ENCODE measurements at places on chromosomes 4 and X. TPM values are rescaled to one million over a fixed set of nuclear protein-coding genes. Genes with fewer than 3 reads are reported as not detected.

AFM gene
- total RNA-seq: not detected

CCDC110 gene
- not detected for total RNA-seq

NAA15 gene
- 6.4 TPM for total RNA-seq

L1CAM gene
- 25.8 TPM for total RNA-seq

APOO gene
- total RNA-seq: not detected

LRBA gene
- 15.2 TPM for total RNA-seq

H2BW2 gene
- not detected for total RNA-seq

ANXA10 gene
- total RNA-seq: not detected

MAGEE2 gene
- total RNA-seq: not detected

TSPAN7 gene
- total RNA-seq: 122 TPM

MAP9 gene
- total RNA-seq: 5.2 TPM

PDLIM3 gene
- 445 TPM for total RNA-seq

- DNase-seq: no peak
Measured at GRCh38 chr4:52869656-52870055, 7.5 kb downstream of the RASL11B start.

DNA sequence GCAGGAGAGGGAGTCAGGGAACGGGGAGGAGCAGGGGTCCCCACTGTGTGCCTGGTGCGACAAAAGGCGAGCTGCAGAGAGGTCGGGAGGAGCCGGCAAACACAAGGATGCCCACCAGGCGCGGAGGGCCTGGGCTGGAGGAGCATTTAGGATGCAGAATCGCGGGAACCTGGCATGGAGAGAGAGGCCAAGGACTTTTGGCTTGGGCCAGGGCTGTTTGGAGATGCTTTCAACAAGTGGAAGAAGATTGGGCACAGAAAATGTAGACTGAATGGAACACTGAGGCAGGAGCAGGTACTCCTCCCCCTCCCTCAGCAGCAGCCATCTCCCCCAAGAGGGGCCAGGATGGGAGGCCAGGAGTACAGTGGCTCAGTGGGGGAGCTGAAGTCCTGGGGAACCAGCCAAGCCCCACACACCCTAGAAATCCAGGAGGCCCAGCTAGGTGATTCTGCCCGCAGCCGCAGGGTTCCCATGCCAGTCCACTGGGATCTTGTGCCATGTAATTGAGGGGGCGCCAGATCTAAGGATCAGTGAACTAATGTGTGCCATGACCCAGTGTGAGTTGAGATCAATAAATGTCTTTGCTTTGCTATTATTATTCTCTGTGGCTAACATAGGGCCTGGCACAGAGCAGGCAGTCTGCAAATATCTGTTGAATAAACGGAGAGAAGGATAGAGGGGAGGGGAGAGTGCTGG is 1.1 kb upstream of the ABLIM2 start:
- DNase-seq: no peak

- DNase-seq: no peak
Measured at GRCh38 chr4:40822420-40823166, 72.8 kb downstream of the NSUN7 start.

- no peak for DNase-seq
Measured at GRCh38 chr4:29453303-29453820, 1266.8 kb upstream of the PCDH7 start.

DNA sequence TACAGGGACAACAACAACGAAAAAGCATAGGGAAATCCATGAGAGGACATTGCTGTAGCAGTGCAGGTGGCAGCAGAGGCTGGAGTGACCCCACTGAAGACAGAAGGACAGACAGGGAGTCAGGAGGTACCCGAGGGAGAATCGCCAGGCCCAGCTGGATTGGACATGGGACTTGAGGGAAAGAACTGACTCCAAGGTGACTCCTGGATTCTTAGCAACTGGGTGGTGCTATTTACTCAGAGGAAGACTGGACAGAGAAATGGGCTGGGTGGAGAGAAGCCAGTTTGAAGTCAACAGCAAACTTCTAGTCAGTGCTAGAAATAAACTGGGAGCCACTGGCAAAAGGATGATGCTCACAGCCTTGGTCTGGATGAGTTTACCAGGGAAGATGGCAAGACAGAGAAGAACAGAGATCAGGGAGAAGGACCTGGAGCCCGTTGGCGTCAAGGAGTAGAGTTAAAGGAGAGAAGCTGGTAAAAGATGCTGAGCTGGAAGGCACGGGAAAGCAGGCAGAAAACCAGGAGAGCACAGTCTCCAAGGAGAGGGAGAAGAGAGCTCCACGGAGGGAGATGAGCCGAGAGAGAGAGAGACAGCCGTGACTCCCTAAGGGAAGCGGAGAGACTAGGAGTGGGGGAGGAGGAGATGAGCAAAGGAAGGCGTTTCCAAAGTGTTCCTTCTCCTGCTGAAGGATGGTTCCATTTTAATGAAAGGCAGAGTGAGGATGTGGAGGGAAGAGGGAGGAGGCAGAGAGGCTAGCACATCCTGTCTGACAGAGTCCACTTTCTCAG is 119.4 kb downstream of the AFAP1 start:
- DNase-seq: no peak

DNA sequence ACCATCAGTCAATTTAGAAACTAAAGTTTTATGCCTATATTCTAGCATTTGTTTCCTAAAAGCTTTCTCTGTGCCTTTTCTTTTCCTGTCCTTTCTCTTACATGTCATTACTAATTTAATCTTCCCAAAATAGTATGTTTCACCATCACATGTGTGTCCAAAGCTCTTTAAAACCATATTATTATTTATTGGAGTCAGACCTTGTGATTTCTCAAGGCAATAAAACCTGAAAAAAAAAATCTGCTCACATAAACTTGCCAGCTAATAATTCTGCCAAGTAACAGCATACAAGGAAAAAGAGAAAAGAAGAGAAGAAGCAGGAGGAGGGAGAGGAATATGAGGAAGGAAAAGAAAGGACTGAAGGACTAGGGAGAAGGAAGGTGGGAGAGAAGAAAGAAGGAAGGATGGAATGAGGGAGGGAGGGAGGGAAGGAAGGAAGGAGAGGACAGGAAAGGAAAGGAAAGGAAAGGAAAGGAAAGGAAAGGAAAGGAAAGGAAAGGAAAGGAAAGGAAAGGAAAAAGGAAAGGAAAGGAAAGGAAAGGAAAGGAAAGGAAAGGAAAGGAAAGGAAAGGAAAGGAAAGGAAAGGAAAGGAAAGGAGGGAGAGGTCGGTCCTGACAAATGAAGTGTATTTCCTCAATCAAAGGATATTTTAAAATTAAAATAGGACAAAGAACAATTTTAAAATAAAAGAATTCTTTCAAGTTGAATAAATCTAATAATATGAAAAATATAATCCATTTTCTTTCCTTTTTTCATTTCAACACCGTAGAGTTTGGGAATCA is 57.4 kb downstream of the ANTXR2 start:
- no peak for DNase-seq

- no peak for DNase-seq
Measured at GRCh38 chr4:166198041-166198440, 325.0 kb downstream of the TLL1 start.

DNA sequence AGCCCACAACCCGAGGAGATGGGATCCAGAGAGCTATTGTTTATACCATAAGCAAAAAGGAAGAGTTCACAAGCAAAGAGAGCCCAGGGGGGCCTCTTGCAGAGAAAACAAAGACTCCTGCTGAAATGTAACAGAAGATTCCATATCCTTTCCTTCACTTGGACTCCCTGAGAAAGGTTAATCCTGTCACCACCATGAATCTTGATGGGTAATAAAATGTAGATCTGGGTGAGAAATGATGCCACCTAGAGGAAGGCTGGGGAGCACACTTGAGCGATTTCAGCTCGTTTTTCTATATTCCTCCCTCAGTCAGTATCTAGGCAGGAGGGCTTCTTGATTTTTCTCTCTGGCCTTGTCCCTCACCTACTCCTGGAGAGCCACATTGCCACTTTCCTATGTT is 10.2 kb upstream of the KCNE5 start:
- no peak for DNase-seq

DNA sequence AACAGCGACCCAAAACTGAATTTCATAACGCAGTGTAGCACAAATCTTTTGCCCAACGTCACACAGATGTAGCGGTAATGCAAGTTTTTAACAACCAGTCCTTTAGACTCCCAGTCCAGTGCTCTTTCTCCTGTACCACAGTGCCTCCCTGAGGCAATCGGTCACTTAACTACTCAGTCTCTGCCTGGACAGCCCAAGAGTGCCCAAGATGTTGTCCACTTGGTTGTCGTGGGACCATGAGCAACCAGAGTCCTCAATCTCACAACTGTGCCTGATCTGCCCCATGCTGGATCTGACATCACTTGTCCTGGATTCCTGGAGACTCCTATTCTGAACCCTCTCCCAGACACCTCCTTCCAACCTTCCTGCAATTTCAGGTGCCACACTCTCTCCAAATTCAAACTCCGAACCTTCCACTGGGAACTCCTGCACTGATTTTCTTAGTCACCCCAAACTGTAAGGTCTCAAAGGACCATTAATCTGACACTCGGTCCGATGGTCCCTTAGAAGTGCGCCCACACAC is 702 bp downstream of the MMGT1 start:
- DNase-seq: no peak

DNA sequence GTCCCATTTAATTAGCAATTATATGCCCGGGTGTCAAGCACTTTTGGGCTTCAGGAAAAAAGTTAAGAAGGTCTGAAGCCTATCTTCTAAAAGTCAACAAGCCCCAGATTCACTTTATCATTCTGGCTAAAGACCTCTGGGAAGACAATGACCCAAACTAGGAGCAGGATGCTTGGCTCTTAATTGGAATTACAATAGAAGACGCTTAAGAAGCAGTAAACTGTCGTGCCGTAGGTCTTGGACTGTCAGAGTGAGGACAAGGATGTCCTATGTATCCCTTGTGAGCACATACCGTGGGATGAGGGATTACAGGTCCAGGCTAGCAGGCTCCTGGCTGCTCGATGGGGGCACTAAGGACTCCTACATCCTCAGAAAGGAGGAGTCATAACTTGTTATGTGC is 3.2 kb upstream of the ARHGAP36 start:
- DNase-seq: no peak

DNA sequence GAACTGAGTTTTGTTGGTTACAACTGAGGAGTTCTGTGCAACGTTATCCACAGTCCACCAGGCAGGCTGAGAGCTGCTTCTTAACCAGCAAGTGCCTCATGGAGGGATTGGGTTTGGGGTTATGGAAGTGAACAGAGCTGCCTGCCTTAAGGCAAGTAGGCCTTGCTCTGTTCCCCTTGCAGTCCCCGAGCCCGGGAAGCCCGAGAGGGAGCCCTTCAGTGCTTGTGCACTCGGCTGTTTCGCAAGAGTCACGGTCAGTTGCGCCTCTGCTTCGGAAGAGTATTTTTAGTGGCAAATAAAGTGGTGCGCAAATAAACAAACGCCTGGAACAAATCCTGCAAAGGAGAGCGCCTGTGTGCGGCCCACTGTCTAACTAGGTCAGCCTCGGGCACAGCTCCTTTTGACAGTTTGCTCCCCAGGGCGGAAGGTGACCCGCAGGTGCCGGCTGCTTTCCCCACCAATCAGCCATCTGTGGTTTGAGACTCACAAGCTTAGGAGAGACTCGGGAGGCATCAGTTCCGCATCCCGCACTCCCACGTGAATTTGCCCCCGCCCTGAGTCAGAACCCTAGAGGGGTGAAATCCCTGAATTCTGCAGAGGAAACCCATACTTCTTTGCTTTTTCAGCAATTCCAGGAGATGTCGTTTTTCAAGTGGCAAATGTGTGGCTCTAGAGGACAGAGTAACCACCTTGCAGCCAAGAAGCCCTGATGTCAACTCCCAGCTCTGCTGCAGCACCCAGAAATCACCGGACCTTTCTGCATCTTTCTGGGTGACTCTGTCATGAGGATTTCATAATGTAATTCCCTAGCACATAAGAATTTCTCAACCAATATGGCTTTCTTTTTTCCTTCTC is 56.8 kb downstream of the LGI2 start:
- DNase-seq: peak; percentile 73

- DNase-seq: no peak
Measured at GRCh38 chr4:40214038-40214437, 17.2 kb downstream of the RHOH start.

- no peak for DNase-seq
Measured at GRCh38 chr4:57220172-57220571, 110.0 kb upstream of the IGFBP7 start.

DNA sequence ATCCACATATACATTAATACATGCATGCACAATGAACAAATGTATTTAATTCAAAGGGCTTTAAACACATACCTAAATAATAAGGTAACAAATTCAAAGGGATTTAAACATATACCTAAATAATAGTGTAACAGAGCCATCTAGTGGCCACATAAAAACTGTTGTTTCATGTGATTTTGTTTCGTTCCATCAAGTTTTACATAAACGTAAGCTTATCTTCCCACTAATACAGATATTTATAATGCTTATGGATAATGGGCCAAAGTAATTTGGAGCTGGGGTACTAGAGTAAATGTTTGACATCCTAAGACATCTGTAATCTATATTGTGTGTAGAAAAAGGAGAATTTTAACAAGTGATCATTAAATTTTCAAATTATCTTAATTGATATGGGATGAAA is 82.3 kb downstream of the PRSS12 start:
- no peak for DNase-seq

GRCh38 chrX:12970691-12971202 is 4.2 kb upstream of the TMSB4X start:
- DNase-seq: peak; percentile 68

GRCh38 chr4:30943356-30943755 is 223.2 kb downstream of the PCDH7 start:
- no peak for DNase-seq

DNA sequence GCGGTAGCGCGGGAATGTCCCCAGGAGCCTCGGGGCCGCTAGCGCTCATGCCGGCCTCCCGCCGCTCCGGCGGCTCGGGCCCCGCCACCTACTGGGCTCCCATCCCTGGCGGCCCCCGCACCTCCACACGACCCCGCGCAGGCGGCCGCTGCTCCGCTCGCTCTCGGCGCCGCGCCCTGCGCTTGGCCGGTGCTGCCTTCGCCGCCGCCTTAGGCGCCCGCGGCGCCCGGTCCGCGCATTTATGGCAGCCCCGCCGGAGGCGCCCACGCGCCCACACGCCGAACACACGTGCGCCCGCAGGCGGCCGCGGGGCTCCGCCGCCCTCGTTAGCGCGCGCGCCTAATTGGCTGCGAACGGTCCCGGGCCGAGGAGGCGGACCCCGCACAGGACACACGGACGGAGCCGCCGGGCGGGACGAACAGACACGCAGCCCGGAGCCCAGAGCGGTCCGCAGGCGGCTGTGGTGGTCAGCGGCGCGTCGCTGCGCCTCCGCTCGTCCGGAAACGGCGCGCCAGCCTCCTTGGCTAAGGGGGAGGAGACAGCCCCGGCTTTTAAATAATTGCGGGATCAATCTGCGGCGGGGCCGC is at the start of gene NKX1-1:
Gene NKX1-1 (minus strand): TSS at position 49 of the 587 bp plus-strand sequence. CDS start 0 bp downstream, at position 49.
- no peak for DNase-seq

DNA sequence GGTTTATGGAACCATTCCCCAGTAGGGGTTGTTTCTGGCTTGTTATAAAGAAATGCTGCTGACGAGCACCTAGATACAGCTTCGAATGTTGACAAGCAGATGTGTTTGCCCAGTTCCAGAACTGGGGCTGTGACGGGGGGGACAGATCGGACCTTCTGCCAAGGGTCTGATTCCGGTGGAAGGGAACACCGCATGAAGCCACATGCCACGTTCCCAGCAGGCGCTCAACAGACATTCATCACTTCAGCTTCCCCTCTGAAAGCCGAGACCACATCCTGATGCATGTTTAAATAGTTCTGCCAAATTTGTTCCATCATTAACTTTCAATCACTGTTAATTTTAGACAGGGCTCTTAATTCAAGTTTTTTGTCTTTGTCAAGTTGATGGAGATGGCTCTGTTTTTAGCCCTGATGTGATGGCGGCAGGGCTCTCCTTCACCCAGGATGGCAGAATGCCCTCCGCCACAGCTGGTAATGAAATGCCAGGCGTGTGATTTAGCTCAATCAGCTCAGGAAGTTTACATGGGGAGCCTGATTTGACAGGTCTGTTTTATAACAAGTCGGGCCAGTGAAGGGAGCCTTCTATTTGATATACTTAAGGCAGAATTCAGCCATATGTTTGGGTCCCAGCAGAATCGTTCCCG is 57.4 kb downstream of the PSAPL1 start:
- DNase-seq: no peak
